ENCODE measurements at places on chromosomes 11 and 22. TPM values are rescaled to one million over a fixed set of nuclear protein-coding genes. Genes with fewer than 3 reads are reported as not detected.

The MMP8 gene
- total RNA-seq, result not detected

The OR56A1 gene
- total RNA-seq, result not detected

The MUC2 gene
- total RNA-seq, result not detected

The BTBD18 gene
- not detected for total RNA-seq

The TUBGCP6 gene
- total RNA-seq, result 122 TPM

The SORL1 gene
- 273 TPM for total RNA-seq

The OR52N4 gene
- 1.4 TPM for total RNA-seq

The CHADL gene
- total RNA-seq, result 3.5 TPM

The C11orf86 gene
- not detected for total RNA-seq

The RAB39A gene
- 0.20 TPM for total RNA-seq

The PRR33 gene
- total RNA-seq, result not detected

The NLRP10 gene
- total RNA-seq, result not detected

The MYOD1 gene
- total RNA-seq, result not detected

The C11orf42 gene
- not detected for total RNA-seq

The OR5P2 gene
- not detected for total RNA-seq

The PRG3 gene
- not detected for total RNA-seq

The APOL3 gene
- total RNA-seq, result 265 TPM

The OR2AG2 gene
- total RNA-seq, result not detected

The EMID1 gene
- not detected for total RNA-seq

All from T-helper 17 cell (primary cell).